ENCODE measurements at places on chromosomes 16 and 17.
A peak's percentile ranks its signal among the peaks of the same experiment; 100 is the strongest.

GRCh38 chr16:30953511-30954124 is 3.9 kb upstream of the SETD1A start:
- peak; percentile 64 for DNase-seq

DNA sequence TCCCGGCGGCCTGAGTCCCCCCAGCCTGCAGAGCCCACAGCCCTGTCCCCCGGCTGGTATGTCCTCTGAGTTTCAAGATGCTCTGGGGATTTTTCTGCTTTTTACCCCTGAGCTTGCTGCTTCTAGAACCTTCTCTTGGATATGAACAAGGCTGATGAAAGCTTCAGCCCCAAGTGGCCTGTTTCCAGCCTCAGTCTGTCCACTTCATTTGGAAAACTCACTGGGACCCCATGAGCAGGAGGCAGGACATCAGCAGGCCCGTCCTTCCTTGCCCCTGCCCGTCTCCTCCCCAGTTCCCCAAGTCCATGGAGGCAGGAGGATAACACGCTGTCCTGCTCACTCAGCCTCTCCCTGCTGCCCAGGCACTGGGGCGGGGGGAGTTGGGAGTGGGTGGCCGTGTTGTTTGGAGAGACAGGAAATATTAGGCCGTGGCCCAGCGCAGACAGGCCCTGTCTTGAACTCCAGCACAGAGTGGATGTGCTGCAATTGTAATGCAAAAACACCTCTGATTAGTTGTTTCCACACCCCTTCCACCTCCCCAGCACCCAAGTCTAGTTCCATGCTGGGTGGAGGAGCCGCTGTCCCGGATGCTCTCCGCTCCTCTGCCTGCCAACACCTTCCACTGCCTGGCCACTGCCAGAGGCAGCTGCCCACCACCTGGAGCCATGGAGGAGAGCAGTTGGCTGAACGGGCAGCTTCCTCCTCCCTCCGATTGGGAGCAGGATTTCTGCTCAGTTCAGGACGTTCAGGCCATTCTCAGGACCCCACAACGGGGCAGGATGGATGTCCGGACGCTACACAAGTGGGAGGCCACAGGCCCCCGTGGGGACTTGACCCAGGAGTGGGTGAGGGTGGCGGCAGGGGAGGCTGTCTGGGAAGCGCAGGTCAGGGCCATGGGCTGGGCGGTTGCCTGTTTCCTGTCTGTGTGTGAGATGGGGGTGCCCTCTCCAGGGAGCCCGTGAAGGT is 216.9 kb upstream of the GSE1 start:
- no peak for DNase-seq

- DNase-seq: no peak
These were observed 41.2 kb upstream of the HAS3 start for GRCh38 chr16:69064124-69064763.

DNA sequence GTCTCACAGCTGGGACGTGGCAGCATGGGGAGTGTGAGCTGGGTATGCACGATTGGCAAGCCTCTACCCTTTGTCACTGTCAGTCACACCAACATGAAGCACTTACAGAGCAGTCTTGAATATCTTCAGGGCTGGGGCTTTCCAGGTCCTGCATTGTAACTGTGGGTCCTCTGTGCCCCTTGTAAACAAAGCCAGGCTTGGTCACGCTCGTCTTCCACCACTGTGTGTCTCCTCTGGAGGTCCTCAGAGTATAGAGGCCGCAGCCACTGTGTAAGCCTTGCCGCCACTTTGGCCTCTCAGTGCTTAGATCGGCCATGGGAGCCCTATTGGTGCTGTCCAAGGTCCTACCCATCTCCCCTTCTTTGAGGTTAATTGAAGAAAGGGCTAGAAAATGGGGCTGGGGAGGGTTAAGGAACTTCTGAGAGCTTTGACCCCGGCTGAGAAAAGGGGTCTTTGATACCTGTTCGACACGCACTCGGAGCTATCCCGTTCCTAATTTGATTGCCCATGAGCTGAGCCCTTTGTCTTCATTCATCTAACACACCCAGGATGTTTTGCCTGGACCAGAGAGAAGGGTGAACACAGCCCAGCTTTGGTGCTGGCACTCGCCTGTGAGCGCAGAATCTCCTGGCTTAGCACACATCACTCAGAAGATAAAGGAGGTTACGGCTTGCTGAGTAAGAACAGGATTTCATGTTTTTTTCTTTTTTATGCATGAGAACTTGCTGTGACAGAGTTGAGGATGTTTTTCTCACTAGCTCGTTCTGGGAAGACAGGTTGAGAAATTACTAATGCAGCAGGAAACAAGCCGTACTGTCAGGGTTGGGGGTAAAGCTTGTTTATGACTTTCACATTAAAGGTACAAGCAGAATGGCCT is 267.9 kb downstream of the CPPED1 start:
- peak; percentile 12 for DNase-seq

DNA sequence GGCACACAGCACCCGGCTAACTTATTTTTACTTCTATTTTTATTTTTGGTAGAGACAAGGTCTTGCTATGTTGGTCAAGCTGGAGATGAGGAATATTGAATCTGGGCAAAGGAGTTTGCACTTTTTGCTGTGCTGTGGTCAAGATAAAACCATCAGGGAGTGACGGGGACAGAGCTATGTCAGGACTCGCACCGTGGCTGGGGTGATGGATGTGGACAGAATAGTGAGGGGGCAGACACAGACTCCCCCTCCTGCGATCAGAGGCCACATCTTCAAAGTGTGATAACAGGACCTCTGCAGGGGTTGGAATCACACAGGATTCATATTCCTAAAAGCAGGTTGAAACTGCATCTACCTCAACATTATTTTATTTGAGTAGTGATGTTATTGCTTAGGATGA is 25.6 kb downstream of the IL21R start:
- no peak for DNase-seq

- no peak for DNase-seq
These were observed 11.0 kb upstream of the RBFOX1 start for GRCh38 chr16:7321661-7322060.

GRCh38 chr17:31379597-31380205 is 11.8 kb upstream of the RAB11FIP4 start:
- no peak for DNase-seq

DNA sequence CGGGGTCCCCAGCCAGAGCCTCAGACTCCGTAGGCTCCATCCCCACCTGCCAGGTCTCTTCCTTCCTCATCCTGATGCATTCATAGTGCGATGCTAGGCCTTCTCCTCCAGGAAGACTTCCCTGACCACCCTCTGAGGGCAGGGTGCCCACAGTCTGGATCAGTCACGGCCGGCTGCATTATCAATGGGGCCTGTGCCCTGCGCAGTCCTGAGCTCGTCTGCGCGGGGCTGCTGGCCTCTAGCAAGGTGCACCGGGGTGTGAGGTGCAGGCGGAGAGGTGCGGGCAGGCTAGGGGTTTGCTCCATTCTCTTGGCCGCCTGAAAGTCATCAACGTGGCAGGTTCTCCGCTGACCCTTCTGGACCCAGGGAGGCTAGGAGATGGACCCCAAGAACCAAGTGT is 56.9 kb upstream of the ACSF3 start:
- DNase-seq: no peak

GRCh38 chr16:30778549-30779244 is 8.3 kb downstream of the ZNF629 start:
- DNase-seq: no peak

- no peak for DNase-seq
These were observed 604.7 kb upstream of the SOX9 start for GRCh38 chr17:71516149-71516548.

- no peak for DNase-seq
These were observed 1014.4 kb upstream of the GOT2 start for GRCh38 chr16:59748531-59748930.

DNA sequence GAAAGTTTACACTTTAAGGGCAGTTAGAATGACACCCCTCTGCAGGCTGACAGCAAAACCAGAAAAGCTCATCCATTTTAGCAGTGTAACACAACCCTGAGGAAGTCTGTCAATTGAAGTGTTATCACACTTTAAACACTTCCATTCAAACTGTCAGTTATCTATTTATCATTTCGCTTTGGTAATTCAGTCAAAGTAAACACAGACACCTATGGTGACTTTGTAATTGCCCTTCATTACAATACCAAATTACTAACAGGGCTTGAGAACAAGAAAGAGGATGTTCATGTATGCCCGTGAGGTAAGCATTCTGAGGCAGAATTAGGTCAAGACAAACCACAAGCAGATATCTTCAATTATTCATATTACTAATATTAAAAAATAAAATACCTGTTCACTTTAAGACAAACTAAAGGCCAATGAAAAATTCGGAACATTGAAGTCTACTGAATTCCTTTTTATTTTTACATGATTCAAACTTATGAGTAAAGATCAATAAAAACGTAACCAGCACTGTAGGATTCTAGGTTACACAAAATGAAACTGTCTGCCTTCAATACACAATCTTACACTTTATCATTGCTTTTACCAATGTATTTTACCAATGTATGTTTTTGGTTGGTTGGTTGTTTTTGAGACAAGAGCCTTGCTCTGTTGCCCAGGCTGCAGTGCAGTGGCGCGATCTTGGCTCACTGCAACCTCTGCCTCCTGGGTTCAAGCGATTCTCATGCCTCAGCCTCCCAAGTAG is 57.1 kb downstream of the BRIP1 start:
- peak; percentile 23 for DNase-seq

DNA sequence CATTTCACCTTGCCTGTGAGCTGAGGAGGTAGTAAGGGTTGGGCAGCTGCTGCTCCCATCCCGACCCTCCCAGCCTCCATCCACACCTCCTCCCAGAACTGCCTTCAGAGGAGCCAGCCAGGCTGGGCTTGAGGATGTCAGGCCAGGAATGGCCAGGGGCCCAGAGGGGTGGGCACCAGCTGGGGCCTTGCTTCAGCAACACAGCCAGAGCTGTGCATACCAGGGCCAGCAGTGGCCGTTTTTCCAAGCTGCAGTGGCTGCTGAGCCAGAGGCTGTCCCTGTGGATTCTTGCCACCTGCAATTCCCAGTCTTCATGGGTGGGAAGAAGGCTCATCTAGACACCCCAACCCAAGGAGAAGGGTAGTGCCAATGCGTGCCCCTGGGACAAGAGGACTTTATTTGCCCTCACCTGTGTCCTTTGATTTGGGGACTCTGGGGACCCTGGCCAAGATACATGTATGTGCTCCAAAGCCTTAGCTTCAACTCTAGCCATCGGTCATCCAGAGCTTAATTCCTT is 153.4 kb upstream of the SDK2 start:
- no peak for DNase-seq

DNA sequence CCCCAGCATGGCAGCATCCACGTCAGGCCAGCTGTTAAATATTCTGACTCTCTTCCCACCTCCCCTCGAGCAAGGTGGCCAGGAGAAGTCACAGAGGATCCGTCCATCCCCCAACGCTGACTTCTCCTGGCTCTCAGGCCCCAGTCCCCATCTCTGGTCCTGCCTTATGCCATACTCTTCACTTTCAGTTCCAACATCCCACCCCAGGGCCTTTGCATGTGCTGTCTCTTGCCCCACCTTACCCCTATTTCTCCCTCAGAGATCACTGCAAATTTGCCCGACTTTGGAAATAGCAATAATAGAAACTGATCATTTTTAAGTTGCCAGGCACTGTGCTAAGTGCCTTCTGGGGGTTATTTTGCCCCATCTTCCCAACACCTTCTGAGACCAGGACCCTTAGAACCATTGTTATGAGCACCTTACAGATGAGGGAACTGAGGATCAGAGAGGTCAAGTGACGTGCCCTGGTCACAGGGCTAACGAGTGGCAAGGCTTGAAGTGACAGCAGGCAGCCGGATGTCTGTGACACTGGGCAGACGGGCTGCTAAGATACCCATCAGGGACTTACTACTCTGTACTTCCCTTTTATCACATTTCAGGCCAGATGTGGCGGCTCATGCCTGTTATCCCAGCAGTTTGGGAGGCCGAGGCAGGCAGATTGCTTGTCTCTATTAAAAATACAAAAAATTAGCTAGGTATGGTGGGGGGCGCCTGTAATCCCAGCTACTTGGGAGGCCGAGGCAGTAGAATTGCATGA is 17.7 kb downstream of the HID1 start:
- no peak for DNase-seq

DNA sequence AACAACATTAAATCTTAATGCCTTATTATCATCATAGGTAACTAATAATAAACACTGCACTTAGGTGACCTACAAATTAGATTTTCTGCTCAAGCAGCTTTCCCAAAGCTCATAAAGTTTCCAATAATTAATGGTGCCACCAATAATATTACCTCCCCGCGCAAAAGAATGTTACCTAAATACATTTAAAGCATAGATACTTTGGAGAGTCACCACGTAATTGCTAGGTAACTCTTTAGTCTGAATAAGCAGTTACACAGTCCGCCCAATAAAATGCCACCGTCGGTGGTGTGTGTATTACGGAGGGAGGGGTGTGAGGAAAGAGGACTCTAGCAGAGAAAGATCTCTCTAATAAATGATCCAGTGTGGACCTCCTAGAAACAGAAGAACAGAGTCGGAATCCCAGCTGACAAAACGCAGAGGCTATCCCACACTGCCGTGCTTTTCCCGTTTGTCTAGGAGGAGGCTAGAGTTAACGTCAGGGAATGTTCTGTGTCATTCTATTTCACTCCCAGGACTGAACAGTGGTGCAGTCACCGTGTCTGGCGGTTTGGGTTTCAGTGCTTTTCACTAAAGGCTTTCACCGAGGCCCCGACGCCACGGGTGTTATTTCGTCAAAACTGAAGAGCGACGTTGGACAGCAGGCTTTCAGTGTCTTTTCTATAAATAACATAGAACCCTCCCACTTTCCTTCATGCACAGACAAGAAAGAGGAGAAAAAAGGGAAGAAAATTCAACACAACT is 630 bp downstream of the RNFT1 start:
- peak; percentile 37 for DNase-seq

GRCh38 chr16:55056585-55057401 is 126.1 kb downstream of the IRX5 start:
- no peak for DNase-seq

GRCh38 chr16:73887911-73888310 is 408.7 kb upstream of the PSMD7 start:
- DNase-seq: no peak

GRCh38 chr16:25250467-25250866 is 7.2 kb downstream of the ZKSCAN2 start:
- no peak for DNase-seq

DNA sequence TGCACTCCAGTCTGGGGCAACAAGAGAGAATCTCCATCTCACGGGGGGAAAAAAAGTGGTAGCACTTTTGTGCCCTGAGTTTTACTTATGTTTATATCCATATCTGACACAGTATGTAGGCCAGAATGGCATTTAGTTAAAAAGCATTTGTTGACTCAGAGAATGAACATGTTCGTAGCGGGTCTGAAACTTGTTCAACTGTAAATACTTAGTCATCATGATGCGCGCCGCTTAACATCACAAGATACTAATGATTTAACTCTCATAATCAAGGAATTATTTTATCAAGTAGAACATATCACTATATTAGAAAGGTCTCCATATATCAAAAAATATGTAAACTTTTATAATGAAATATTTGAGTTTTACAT is 55.3 kb upstream of the ITGA2B start:
- no peak for DNase-seq
